ENCODE measurements at places on chromosomes 2 and 18.

GRCh38 chr2:674321-674985 lies 2.8 kb downstream of the TMEM18 start:
- no peak for DNase-seq

DNA sequence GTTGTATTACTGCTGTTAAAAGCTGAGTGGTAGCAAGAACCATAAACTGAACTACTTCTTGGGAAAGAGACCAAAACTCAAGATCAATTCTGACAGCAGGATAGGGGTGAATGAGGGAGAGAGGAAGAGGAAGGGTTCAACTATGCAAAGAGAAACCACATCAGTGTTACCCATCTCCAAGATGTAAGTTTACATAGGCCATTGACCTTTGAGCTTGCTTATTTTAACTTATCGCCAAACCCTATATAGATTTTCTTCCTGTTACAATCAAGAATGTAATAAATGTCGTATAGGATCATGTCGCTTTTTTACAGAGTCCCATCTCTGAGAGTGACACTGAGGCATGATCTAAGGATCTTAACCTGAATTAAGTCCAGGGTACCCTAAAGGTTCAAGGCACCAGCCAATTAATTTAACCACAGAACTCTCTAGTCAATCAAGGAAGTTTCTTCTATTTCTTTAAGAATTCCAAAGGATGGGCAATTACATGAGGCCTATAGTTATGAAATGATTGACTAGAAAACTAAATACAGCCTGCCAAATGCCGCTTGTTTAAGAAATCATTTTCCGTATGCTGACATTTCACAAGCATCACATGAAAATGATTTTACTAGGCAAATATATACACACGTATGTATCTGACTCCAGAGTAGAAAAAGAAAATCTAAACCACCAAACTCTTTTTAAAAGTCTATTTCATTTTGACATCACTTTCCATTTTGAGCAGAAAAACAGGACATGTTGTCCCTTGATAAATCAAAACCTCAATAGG lies 11.8 kb downstream of the RND3 start:
- no peak for DNase-seq

- DNase-seq = no peak
Observed at GRCh38 chr2:182816866-182817265, 49.6 kb downstream of the FRZB start.

- no peak for DNase-seq
Observed at GRCh38 chr2:136207030-136207623, 89.2 kb upstream of the CXCR4 start.

GRCh38 chr2:187593697-187594096 lies 39.5 kb upstream of the TFPI start:
- no peak for DNase-seq

DNA sequence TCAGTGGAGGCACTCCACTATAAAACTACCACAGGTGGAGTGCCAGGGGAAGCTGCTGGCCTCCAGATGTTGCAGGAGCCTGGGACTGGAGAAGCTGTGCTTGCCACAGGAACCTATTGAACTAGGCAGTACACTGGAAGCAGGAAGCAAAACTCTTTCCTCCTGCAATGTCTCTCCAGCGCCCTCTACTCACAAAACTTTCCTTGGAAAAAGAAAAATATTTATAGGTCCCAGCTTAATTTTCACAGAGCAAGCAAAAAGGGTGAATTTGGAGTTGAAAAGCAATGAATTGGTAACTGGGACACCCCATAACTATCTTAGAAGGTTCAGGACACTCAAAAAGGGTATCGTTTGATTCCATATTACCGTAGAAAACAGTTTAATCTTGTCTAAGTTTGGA lies 33.2 kb upstream of the REEP1 start:
- DNase-seq = no peak

GRCh38 chr18:10318691-10318970 lies 135.8 kb upstream of the APCDD1 start:
- DNase-seq = no peak

DNA sequence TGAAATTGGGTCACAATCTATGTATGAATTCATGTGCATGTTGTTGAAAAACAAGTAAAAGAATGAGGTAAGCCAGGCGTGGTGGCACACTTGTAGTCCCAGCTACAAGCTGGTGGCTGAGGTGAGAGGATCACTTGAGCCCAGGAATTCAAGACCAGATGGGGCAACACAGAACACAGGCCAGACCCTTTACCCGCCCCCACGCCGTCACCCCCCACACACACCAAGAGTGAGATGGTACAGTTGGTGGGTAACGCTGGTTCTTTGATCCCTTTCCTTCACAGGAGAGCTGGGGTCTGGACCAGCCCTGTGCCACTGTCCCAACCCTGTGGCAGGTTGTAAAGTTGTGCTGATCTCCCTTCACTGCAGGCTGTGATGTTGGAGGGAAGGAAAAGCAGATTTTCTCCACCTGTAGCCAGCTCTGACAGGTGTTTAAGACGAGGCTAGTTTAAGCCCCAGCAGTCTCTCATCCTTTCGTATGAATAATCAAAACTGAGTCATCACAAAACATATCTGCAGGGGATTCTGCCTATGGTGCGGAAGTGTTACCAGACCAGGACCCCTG lies 13.6 kb downstream of the B3GNT2 start:
- no peak for DNase-seq

GRCh38 chr2:105110295-105110829 lies 72.5 kb downstream of the MRPS9 start:
- no peak for DNase-seq

GRCh38 chr2:130353291-130354138 lies 2.3 kb upstream of the PTPN18 start:
- no peak for DNase-seq

DNA sequence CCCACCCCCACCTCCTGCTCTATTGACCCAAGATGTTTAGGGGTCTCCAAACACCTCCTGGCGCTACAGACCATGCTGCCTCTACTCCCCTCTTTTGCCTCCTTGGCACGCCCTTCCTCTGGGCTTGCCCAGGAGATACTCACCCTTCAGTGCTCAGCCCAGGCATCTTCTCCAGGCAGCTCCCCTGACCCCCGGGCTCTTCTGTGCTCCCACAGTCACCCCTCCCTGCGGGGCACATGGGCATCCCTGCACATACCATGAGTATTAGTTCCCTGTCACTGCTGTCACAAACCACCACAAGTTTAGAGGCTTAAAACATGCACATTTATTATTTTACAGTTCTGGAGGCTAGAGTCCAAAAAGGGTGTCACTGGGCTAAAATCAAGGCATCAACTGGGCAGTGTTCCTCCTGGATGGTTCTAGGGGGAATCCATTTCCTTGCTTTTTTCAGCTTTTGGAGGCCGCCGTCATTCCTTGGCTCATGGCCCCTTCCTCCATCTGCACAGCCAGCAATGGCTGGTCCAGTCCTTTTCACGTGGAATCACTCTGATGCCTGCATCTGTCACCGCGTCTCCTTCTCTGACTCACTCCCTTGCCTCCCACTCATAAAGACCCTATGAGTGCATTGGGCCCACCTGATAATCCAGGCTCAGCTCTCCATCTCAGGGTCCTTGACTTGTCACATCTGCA lies 230.4 kb upstream of the COPS8 start:
- no peak for DNase-seq

Measured in stimulated activated CD4-positive, alpha-beta T cell treated with anti-CD3 and anti-CD28 coated beads, Interleukin-2, amount 100 ng/mL, for 48 hours (primary cell).